ENCODE measurements at places on chromosomes 3 and 15.

GRCh38 chr3:32667072-32667582 is 17.9 kb upstream of the CNOT10 start:
- no peak for DNase-seq

GRCh38 chr3:37811625-37812498 is 49.8 kb upstream of the CTDSPL start:
- DNase-seq, result no peak

DNA sequence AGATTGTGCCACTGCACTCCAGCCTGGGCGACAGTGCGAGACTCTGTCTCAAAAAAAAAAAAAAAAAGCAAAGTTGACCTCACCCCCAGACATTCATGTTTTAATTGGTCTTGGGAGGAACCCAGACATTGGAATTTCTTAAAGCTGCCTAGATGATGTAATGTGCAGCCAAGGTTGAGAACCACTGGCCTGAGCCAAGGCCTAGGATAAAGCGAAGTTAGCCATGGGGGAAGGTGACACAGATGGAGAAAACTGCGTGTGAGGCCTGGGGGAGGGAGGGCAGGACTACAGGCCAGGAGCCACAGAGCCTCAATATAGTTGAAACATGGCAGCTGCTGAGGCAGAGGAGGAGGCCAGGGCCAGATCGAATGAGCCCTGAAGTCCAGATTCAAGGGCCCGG is 21.0 kb downstream of the GLB1 start:
- no peak for DNase-seq

GRCh38 chr15:99248000-99248715 is 1.2 kb downstream of the TTC23 start:
- no peak for DNase-seq

- no peak for DNase-seq
Measured at GRCh38 chr3:70546679-70547078, 234.2 kb upstream of the MDFIC2 start.

- no peak for DNase-seq
Measured at GRCh38 chr15:69422336-69422895, 8.3 kb downstream of the KIF23 start.

- DNase-seq, result no peak
Measured at GRCh38 chr3:147614210-147614609, 205.0 kb downstream of the ZIC1 start.

GRCh38 chr3:34675383-34676120 is 877.1 kb downstream of the PDCD6IP start:
- DNase-seq, result no peak

GRCh38 chr3:185758912-185759311 is 65.9 kb downstream of the IGF2BP2 start:
- no peak for DNase-seq

DNA sequence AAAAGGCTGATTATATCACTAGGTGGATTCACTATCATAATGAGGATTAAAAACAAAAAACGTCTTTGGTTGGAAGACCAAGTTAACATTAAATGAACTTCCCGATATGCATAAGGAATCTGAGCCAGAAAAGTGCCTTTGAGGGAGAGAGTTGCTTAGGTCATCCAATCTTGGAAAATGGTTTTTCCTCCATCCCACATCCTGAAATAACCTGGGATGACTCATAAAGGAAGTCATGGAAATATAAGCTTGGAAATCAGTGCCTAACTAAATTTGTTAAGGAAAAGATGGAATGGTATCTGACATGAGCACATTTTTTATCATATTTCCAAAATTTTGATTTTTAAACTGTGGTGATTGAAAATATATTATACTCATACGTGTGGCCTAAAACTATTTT is 66.0 kb downstream of the KBTBD8 start:
- DNase-seq, result no peak

GRCh38 chr15:94749811-94750617 is 518.7 kb downstream of the MCTP2 start:
- DNase-seq, result no peak

DNA sequence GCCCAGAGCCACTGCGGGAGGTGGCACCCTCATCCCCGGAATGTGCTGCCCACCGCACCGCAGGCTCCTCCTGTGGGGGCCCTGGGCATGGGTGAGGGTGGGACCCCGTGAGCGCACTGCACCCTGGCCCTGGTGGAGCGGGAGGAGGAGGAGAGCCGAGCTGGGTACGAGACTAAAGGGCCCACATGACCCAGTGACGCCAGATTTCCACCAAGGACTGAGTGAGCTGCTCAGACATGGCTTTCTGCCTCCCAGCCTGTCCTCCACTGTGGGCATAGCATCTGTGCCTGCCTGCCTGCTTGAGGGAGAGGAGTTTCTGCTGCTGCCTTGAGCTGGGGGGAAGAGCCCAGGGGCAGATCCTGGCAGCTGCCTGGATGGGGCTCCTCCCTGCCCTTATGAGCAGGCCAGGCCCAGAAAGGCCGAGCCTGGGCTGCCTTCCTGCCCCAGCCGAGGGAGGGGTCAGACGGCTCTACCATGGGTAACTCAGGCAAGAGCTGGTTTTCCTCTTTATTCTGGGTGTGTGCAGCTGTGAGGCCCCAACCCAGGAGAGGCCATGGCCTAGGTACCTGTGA is 88.4 kb downstream of the VGLL4 start:
- no peak for DNase-seq

DNA sequence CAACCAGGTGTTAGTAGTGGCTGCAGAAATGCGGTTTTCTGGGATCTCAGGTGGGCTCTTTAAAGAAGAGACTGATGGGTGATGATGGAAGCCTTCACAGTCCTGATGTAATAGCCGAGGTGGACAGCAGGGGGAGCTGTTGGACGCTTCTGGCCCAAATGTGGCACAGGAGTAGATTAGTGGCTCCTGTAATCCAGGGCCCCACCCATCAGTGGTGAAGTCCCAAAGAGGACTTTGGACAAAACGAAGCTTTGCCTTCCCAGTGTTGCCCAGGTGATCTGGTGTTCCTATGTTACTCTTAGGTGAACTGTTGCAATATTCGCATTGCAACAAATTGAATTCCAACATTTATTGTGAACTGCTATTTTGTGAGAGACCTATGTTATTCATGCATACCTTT is 31.8 kb upstream of the MYZAP start:
- peak; percentile 69 for DNase-seq

DNA sequence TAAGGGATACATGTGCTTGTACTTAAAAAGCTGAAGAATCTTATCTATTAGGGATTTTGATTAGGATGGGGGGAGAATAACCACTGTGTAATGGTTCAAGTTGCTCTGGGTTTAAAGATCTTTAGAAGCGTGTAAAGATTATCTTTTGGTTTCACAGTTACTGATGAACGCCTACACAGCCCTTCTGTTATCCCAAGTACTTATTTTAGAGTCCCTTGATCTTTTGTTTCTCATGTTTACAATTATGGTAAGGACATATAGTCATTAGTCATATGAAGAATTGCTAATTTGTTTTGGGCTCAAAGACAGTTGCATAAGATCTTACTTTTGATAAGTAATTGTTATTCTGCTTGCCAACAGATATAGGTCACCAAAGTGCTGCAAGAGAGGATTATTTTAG is 160.1 kb downstream of the PLCL2 start:
- DNase-seq, result no peak

GRCh38 chr3:14550651-14551611 is 10.8 kb upstream of the GRIP2 start:
- DNase-seq, result no peak

GRCh38 chr15:70382762-70383458 is 285.2 kb upstream of the TLE3 start:
- no peak for DNase-seq

- DNase-seq, result no peak
Measured at GRCh38 chr15:65558336-65558735, 28.1 kb downstream of the HACD3 start.

- DNase-seq, result no peak
Measured at GRCh38 chr3:110027446-110028080, 690.2 kb upstream of the DPPA4 start.

DNA sequence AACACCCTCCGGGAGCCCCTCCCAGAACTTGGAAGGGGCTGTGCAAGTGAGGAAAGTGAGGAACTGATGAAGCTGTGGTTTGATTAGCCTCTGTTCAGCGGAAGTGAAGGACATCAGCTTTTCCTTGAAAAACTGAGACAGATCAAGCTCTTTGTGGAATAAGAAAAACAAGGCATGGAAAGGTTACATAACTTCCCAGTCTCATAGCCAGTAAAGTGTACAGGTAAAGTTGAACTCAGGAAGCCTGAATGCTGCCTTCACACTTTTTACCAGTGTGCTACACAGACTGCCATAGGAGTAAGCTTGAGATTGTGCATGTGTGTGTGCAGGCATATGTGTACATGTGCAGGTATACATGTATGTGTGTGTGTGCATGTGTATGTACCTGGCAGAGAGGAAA is 293.2 kb downstream of the FGF12 start:
- no peak for DNase-seq

DNA sequence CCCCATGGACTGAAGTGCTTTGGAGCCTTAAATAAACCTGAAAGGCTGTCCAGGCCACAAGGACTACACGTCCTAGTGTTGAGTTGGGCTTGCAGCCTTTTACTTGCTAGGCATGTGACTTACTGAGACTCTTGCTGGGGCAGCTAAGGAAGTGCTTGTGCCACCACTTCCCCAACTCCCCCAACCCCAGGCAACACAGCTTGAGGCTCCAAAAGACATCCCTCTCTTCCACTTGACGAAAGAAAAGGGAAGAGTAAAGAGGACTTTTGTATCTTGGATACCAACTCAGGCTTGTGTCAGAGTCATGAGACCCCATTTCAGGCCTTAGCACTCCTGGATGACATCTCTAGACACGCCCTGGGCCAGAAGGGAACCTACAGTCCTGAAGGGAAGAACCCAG is 109.8 kb downstream of the XRN1 start:
- no peak for DNase-seq

DNA sequence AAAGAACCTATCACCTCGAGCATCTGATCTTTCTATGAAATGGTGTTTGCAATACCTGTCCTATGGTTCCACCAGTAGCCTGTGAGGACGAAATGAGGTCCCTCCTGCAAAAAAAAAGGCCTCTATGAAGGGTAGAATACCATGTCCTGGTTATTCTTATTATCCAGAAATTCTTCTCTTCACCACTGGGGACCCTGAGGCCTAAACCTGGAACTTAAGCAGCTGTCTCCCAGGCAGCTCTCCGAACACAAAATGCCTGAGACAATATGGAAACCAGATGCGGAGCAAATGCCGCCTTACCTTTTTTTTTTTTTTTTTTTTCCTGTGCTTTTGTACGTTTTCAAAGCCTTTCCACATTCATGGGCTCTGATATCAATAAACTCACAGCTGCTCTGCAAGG is 62.1 kb upstream of the WNT5A start:
- no peak for DNase-seq

GRCh38 chr3:81938681-81939080 is 177.2 kb upstream of the GBE1 start:
- DNase-seq, result no peak

GRCh38 chr3:4533489-4534443 is 40.6 kb downstream of the ITPR1 start:
- no peak for DNase-seq

DNA sequence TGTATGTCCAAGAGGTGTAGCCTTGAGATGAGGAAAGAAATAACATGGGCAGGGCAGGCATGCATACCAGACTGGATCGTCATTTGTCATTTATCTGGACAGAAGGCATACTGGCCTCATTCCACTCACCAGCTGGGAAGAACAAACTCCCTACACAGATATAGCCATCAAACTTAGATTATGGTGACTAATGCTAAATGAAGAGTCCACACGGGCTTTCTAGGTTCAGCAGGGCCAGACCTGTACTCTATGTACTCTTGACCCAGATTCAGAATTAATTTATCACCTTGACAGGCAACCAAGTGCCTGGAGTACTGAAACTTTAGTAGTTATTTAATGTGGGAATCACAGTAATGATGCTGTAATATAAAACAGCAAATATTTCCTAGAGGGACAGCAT is 164.3 kb upstream of the IL12A start:
- DNase-seq, result peak; percentile 82

GRCh38 chr15:96801576-96802150 is 471.2 kb downstream of the NR2F2 start:
- no peak for DNase-seq

DNA sequence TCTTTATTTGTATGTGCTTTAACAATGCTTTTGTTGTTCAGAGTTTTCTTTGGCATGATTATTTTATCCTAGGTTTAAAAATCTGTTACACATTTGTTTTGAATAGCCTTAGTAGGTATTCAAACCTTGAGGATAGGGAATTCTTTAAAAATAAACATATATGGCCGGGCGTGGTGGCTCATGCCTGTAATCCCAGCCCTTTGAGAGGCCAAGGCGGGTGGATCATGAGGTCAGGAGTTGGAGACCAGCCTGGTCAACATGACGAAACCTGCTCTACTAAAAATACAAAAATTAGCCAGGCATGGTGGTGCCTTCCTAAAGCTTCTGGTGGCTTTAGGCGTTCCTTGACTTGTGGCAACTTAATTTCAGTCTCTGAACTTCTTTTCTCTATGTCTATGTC is 743.3 kb upstream of the EPHA6 start:
- DNase-seq, result no peak

- peak; percentile 57 for DNase-seq
Measured at GRCh38 chr15:79339588-79340314, 28.8 kb downstream of the TMED3 start.

GRCh38 chr3:157606011-157606851 is 103.0 kb upstream of the VEPH1 start:
- peak; percentile 70 for DNase-seq

GRCh38 chr15:89450076-89451006 is 46.0 kb downstream of the RHCG start:
- no peak for DNase-seq

GRCh38 chr3:101849714-101850245 is 466 bp downstream of the NFKBIZ start:
- DNase-seq, result no peak

- DNase-seq, result no peak
Measured at GRCh38 chr3:46716461-46717441, 918 bp downstream of the PRSS50 start.

GRCh38 chr15:74129586-74130154 is 716 bp upstream of the ISLR2 start:
- no peak for DNase-seq

GRCh38 chr3:36993326-36994283 is at the start of gene MLH1:
Gene MLH1 (plus strand): TSS chr3:36993518. CDS start chr3:36993548, 30 bp downstream.
- peak; percentile 100 for DNase-seq

GRCh38 chr15:38873158-38873557 is 308.5 kb upstream of the RASGRP1 start:
- no peak for DNase-seq

- no peak for DNase-seq
Measured at GRCh38 chr15:31049682-31050615, 51.6 kb downstream of the TRPM1 start.

DNA sequence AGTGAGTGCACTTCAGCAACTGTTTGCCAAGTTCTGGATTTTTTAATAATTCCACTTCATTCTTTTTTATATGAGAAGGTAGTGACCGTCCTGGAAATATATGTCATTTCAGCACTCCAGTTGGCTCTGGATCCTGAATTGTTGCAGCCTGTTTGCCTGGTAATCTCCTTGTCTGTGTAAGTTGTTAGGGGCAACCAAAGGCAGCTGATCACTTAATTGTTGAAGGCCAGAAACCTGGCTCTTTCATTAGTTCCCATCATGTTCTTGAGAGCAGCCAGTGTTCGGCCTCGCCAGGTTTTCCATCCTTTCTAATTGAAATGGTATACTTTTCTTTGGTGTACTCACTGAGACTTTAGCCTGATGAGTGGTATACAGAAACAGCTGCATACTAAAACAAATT is 168.6 kb downstream of the SOX2 start:
- DNase-seq, result no peak

Data from A549 (cell line).